ENCODE measurements at places on chromosomes 13 and 19. TPM values are rescaled to one million over a fixed set of nuclear protein-coding genes. Genes with fewer than 3 reads are reported as not detected.

DNA sequence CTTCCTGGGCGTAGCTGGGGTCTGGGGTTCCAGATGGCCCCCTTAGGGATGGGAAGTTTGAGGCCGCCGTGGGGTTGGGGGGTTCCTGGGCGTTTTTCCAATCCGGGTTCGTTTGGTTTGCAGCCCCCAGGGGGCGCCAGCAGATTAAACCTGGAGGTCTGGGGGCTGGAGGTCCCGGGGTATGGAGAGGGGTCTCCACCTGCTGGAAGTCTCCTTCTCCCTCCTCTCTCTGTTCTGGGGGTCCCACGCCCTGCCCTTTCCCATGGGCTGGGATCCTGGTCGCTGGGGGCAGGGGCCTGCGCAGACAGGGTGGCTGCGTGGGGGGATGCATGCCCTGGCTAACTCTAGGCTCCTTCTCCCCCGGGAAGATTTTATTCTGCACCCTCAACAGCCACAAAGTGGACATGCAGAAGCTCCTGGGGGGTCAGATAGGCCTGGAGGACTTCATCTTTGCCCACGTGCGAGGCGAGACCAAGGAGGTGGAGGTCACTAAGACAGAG lies 899 bp downstream of the GIPC3 start:
- no peak overlapping the region for H3K27ac ChIP-seq
- peaks cover 10% of the 10 kb centered on the region for H3K4me1 ChIP-seq
- H3K27me3 ChIP-seq, result peaks cover 25% of the 10 kb centered on the region

GRCh38 chr13:19782049-19782726 lies 557 bp downstream of the PSPC1 start:
- H3K27ac ChIP-seq, result peak overlapping the region; percentile 95
- peaks cover 15% of the 10 kb centered on the region for H3K4me1 ChIP-seq
- peak; percentile 80 for DNase-seq
- H3K27me3 ChIP-seq, result no peaks in the 10 kb centered on the region

DNA sequence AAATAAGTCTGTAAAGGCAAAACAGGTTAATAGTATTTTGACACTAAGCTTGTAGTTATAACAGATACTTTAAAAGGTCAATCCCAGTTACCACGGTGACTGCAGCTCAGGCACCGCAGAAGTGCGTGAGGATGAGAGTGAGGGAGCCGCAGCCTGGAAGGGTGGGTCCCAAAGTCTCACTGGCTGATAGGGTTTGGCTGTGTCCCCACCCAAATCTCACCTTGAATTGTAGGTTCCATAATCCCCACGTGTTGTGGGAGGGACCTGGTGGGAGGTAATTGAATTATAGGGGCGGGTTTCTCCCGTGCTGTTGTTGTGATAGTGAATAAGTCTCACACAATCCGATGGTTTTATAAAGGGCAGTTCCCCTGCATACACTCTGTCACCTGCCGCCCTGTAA lies 40.0 kb upstream of the GAS6 start:
- H3K36me3 ChIP-seq, result no peaks in the 10 kb centered on the region
- no peaks in the 10 kb centered on the region for H3K27me3 ChIP-seq
- H3K4me3 ChIP-seq, result no peak overlapping the region
- DNase-seq, result no peak
- H3K27ac ChIP-seq, result no peak overlapping the region

GRCh38 chr13:51925865-51926527 lies 64.2 kb downstream of the CCDC70 start:
- H3K4me3 ChIP-seq, result no peak overlapping the region
- no peak for DNase-seq
- H3K27ac ChIP-seq, result no peak overlapping the region
- H3K36me3 ChIP-seq, result no peaks in the 10 kb centered on the region

DNA sequence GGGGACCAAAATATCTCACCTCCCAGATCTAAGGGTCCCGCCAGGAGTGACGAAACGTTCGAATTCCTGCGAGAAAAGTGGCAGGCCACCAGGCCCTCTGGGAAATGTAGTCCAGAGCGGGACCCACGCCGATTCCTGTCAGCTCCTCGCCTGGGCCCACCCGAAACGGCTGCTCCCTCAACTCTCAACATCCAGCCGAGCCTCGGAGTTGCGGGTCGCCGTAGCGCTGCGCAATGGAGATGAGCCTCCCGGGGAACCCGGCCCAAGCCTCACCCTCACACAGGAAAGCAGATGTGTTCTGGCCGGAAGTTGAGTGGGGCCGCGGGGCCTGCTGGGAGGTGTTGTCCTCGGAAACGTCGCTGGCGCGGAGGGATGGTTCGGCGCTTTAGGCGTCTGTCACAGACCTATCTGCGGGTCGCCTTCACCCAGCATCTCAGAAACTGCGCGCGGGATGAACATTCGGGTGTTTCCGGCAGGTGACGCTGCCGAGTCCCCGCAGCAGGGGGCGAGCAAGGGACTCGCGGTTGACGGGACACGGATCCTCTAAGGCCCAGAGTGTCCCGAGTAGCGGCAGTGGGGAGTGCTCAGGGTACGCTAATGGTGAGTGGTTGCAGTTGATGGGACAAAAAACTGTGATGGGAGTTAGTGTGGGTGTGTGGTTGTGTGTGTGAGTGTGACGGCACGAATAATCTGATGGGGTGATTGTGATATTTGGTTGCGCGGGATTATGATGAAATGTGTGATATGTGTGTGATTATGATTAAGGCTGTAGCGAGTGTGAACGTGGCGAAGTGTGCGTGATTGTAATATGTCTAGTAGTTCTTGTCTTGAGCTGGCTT lies at the start of the genes ZNF568 and ZNF829:
Gene ZNF568 (plus strand): TSS at position 341 of the 839 bp plus-strand sequence. CDS start 6,439 bp downstream, outside the sequence.
Gene ZNF829 (minus strand): TSS at position 300 of the 839 bp plus-strand sequence. CDS start 1,124 bp downstream, outside the sequence.
- H3K27me3 ChIP-seq, result no peaks in the 10 kb centered on the region
- peak within 1 kb of the TSS; percentile 90 for H3K27ac ChIP-seq
- peaks cover 18% of the 10 kb centered on the region for H3K4me1 ChIP-seq
- H3K4me3 ChIP-seq, result peak within 1 kb of the TSS; percentile 81

- H3K36me3 ChIP-seq, result no peaks in the 10 kb centered on the region
- no peaks in the 10 kb centered on the region for H3K27me3 ChIP-seq
- no peak for DNase-seq
- peak overlapping the region; percentile 41 for H3K27ac ChIP-seq
Measured at GRCh38 chr19:39138221-39139211, 12.9 kb downstream of the PAK4 start.

- no peak for DNase-seq
- H3K27ac ChIP-seq, result no peak overlapping the region
- no peaks in the 10 kb centered on the region for H3K36me3 ChIP-seq
- H3K4me1 ChIP-seq, result no peaks in the 10 kb centered on the region
- no peak overlapping the region for H3K4me3 ChIP-seq
- H3K27me3 ChIP-seq, result peaks cover 9% of the 10 kb centered on the region
Measured at GRCh38 chr19:43309466-43309865, 40.1 kb upstream of the PSG9 start.

DNA sequence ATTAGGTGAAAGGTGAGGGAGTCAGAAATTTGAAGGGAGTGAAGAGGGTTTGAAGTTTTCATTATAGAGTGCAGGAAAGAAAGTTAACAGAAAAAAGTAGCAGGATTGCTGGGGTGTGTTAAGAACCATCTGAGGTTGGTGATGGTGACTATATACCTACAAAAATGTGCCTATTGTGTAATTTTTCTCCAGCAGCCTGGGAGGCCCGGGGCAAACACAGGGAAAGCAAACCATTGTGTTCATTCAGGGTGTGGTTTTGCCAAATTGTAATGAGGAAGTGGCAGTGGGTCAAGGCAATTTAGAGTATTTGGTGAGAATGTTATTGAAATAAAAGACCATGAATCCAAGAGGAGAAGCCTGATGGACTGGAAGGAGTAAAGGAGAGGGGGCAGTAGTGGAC lies 8.2 kb upstream of the SUCLA2 start:
- no peaks in the 10 kb centered on the region for H3K36me3 ChIP-seq
- peaks cover 3% of the 10 kb centered on the region for H3K4me1 ChIP-seq
- H3K27ac ChIP-seq, result no peak overlapping the region
- no peaks in the 10 kb centered on the region for H3K27me3 ChIP-seq
- no peak for DNase-seq

DNA sequence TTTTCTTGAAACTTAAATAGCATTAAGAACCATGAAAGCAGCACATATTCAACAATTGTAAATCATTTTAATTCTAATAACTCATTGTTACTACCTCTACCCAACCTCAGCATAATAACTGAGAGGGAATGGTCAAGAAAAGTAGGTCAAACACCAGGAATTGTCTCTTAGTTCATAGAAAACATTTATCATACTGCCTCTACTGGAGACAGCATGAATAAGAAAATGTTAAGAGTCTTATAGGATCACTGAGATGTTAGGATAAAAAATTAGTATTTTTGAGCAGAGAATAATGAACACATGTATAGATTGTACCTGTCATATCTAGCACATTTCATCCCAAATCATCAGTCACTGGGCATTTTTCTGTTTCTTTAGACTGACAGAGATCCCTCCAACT lies 515.3 kb downstream of the PCDH9 start:
- no peak for DNase-seq
- no peak overlapping the region for H3K27ac ChIP-seq
- H3K36me3 ChIP-seq, result no peaks in the 10 kb centered on the region
- no peaks in the 10 kb centered on the region for H3K27me3 ChIP-seq
- H3K4me3 ChIP-seq, result no peak overlapping the region
- H3K4me1 ChIP-seq, result no peaks in the 10 kb centered on the region

DNA sequence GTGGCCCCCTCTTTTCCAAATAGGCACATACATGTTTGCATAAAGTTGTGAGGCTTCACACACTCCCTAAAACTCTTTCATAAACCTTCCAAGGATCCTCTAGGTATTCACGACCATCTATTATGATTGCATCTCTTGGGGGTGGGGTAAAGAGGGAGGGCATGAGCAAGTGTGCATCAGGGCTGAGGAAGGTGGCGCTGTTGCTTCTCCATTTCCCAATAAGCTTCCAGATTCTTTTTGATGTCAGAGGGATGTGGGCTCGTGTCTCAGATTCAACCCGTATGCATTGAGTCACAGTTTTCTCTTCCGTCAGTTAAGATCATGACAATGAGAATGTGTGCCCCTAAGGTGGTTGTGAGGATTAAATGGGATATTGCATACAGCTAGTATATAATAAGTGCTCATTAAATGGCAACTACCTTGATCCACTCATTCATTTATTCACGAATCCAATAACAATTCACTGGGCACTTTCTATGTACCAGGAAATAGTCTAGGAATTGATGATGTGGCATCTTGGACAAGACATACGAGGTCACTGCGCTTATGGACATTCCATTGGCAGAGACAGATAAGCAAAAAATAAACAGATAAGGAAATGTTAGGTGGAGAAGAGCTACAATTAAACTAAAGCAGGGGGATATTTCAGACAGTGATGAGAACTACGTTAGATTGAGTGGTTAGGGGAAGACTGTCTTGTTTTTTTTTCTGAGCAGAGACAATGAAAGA lies 10.3 kb downstream of the CYP2B6 start:
- DNase-seq, result no peak
- H3K4me3 ChIP-seq, result no peak overlapping the region

Gene HDGFL2
- 29.4 TPM for total RNA-seq

Gene KLHL1
- total RNA-seq, result not detected

Gene ICAM3
- 33.0 TPM for total RNA-seq

Gene CACNG8
- 0.21 TPM for total RNA-seq
